Posterior cingulate gyrus (tissue), 11 donors: ENCODE measurements at places on chromosomes 1 and 21.

DNA sequence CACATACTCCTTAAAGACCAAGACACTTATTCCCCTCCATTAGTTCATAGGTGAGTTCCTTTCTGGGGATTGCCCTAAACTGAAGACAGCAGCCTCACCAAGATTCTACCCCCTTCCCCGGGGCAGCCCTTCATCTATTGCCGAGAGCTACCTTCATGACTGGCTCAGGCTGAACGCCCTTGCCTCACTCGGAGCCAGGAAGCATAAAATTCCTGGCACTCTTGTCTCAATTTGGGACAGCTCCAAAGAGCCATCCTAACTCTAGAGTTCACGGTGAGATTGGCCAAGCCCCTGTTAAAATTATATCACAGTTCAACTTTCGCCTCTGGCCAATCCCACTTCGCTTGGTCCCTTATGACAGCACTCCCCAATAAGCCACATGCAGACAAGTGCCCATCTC, 113.0 kb upstream of the PROX1 start:
- DNase-seq: no peak

- peak; percentile 55 for DNase-seq
Measured at GRCh38 chr1:2258996-2259395, 30.9 kb downstream of the SKI start.

GRCh38 chr21:17711896-17712295, 99.2 kb upstream of the BTG3 start:
- DNase-seq: no peak

DNA sequence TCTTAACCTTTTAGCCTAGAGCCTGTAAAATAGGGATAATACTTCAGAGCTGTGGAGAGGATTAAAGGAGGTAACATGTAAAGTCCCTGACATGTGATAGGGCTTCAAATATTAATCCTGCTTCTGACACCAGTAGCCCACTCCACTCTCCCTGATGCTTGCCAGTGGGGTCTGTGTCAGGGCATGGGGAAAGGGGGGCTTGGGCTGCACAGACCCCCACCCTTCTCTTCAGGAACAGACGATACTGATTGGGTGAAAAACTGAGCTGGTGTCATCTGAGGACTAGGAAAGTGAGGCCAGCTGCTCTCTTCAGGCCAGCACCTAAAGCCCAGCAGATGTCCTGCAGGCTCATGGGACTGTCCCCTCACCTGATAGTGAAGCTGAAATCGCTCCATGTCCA, 27.0 kb upstream of the MEF2D start:
- no peak for DNase-seq

DNA sequence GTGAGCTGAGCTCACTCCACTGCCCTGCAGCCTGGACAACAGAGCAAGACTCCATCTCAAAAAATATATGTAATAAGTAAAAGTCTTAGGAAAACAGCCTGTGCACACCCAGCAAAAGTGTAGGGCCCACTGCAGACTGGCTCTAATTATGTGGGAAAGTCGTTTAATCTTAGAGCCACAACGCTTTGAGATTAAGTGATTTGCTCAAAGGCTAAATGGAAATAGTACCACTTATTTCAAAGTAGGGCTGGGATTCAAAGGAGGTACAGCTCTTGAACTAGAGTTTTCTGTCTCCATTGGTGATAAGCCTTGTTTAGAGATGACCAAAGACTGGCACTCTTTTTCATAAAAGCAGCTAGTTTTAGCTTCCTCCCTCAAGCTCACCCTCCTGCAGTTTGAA, 2.2 kb downstream of the TACSTD2 start:
- no peak for DNase-seq

DNA sequence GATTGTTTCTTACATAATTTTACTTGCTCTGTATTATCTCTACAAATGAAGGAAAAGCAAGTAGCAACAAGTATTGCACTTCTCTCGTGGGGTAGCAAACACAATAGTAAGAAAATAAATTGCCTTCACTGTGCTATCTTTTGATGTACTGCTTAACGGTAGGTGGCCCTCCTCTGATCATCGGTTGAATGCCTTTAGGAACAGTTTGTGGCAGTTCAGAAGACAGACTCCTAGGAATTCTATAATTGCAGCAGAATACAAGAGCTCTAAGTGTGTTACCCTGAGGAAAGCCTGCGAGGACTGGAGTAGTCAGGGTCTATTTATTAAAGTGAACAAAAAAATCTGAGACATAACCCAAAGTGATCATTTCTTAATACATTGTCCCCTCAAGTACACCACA, 1135.9 kb downstream of the KCNT2 start:
- no peak for DNase-seq

GRCh38 chr1:209675565-209676154, 448 bp downstream of the G0S2 start:
- peak; percentile 94 for DNase-seq

- DNase-seq: no peak
Measured at GRCh38 chr1:33231166-33231565, 25.1 kb upstream of the ZNF362 start.

GRCh38 chr1:247367786-247368422, 36.2 kb upstream of the ZNF496 start:
- DNase-seq: no peak

GRCh38 chr1:244659694-244660093, 6.8 kb downstream of the DESI2 start:
- no peak for DNase-seq

GRCh38 chr1:22875841-22876240, 96.8 kb downstream of the LACTBL1 start:
- peak; percentile 57 for DNase-seq

- no peak for DNase-seq
Measured at GRCh38 chr1:226123591-226124471, 61.3 kb downstream of the H3-3A start.

- DNase-seq: no peak
Measured at GRCh38 chr1:160346958-160347357, 3.8 kb downstream of the NCSTN start.

DNA sequence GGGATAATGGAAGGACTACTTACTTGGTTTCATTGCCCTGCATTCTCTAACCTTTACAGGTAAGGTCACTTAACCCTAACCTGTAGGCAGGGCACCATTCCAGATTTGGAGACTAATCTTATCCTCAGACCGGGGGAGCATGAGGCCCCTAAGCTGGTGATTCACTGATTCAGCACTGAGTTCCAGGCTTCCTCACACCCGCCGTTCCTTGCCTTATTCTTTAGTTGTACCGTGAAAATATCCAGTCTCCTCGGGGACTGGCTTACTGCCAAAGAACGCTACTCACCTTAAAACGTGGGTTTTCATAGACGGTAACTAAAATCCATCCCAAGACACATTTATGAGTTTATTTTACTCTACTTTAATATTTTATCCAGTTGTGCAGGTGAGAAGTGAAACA, 44.3 kb upstream of the COL24A1 start:
- DNase-seq: no peak

- no peak for DNase-seq
Measured at GRCh38 chr1:179812501-179813292, 64.9 kb downstream of the TOR1AIP2 start.

GRCh38 chr1:183349201-183349711, 68.9 kb downstream of the NMNAT2 start:
- DNase-seq: peak; percentile 19
